ENCODE measurements at places on chromosomes 16 and 17. TPM values are rescaled to one million over a fixed set of nuclear protein-coding genes. Genes with fewer than 3 reads are reported as not detected.

Gene NPTX1
- 6.6 TPM for total RNA-seq

Gene EVPLL
- not detected for total RNA-seq

Gene DDX42
- 61.0 TPM for total RNA-seq

Gene KRTAP1-4
- total RNA-seq: not detected

Gene CCDC154
- total RNA-seq: 0.49 TPM

Gene AURKB
- total RNA-seq: 1.5 TPM

Gene ALDH3A1
- total RNA-seq: 0.49 TPM

Gene PLCG2
- total RNA-seq: 2.2 TPM

Gene PRR15L
- not detected for total RNA-seq

Gene TVP23A
- 11.3 TPM for total RNA-seq

Gene CYBA
- 13.5 TPM for total RNA-seq

Gene SLC9A5
- total RNA-seq: 1.2 TPM

Gene LITAFD
- total RNA-seq: not detected

Gene ABCA6
- 1.7 TPM for total RNA-seq

Gene MRM1
- total RNA-seq: 3.7 TPM

Gene PLSCR3
- 9.3 TPM for total RNA-seq

Gene MYCBPAP
- 1.2 TPM for total RNA-seq

Gene FXR2
- total RNA-seq: 35.7 TPM

Gene IRX6
- total RNA-seq: not detected

Gene MIF4GD
- 8.1 TPM for total RNA-seq

Gene SYNGR3
- total RNA-seq: 64.4 TPM
